Stimulated activated CD4-positive, alpha-beta T cell treated with anti-CD3 and anti-CD28 coated beads, Interleukin-2, amount 100 ng/mL, for 4 hours (primary cell): ENCODE measurements at places on chromosomes 16 and 17.

DNA sequence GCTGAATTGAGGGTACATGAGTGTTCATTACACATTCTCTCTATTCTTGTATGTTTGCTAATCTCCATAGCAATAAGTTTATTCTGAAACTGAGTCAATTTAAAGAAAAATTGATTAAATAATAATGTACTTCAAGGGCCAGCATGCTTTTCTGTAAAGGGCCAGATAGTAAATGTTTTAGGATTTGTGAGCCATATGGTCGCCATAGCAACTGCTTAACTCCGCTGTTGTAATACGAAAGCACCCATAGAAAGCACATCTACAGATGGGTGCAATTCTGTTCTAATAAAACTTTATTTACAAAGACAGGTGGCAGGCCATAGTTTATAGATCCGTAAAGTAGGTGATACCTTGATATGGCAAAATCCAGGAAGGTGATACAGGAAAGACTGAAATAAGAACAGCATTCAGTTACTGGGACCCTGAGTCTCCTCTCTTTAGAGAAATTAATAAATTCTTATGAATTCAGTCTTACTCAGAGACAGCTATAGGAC, 36.6 kb downstream of the GRIN2A start:
- DNase-seq: no peak

- DNase-seq: no peak
Observed at GRCh38 chr17:73138541-73139138, 26.2 kb upstream of the SSTR2 start.

- DNase-seq: no peak
Observed at GRCh38 chr16:28212532-28212873, 738 bp upstream of the XPO6 start.

DNA sequence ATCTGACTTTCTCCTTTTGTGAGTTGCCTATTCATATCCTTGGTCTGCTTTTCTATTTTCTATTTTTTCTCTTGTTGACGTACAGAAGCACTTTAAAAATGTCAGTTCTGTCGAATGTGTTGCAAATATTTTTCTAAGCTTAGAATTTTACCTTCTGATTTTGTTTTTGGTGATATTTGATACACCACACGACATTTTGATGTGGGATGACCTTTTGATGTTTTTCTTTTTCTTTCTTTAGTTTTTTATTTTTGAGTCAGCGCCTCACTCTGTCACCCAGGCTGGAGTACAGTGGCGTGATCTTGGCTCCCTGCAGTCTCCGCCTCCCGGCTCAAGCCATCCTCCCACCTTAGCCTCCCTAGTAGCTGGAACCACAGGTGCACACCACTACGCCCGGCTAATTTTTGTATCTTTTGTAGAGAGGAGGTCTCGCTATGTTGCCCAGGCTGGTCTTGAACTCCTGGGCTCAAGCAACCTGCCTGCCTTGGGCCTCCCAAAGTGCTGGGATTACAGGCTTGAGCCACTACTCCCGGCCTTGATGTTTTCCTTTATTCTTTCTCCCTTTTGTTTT, 39.6 kb downstream of the WSB1 start:
- no peak for DNase-seq

DNA sequence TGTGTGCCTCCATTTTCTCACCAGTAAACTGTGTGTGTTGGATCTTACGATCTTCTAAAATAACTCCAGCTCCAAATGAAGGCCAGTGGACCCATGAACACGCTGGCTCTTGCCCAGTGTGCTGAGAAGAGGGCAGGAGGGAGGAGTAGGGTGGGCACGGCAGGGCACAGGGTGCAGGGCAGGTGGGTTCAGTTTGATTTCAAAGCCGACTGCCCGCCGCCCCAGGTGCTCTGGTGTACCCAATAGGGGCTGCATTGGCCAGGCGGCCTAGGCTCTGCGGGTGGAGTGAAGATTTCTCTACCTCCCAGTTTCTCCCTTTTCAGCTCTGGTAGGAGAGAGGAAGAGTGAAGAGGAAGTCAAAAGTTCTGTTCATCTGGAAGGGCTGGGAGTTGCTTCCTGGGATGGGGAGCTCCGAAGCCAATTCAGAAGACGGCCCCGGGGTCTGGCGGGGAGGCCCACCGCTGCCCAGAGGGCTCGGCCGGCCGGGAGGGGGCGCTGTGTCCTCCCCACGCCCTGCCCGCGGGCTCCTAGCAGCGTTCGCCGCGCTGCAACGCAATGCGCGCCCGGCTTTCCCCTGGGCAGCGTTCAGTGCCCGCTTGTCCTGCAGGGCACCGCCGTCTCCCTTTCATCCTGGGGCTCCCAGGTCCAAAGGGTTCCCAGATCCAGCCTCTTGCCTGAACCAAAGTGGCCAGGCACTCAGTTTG, 1.1 kb upstream of the CRHR1 start:
- DNase-seq: peak; percentile 2

DNA sequence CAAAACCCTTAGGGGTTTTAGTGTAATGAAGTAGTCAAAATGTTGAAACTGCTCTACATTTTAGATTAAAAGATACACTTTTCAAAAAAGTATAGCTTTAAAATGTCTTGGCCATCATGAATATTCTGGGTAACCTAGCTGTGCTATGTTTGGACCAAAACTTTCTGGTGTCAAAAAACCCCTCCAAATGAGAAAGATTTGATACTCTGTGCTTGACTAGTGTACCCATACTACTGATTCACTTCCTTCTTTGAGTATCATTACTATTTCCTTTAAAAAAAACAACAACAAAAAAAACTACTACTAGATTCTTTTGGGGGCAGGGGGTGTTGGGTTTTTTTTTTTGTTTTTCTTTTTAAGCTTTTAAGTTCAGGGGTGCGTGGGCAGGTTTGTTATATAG, 37.3 kb downstream of the PTRH2 start:
- DNase-seq: no peak

DNA sequence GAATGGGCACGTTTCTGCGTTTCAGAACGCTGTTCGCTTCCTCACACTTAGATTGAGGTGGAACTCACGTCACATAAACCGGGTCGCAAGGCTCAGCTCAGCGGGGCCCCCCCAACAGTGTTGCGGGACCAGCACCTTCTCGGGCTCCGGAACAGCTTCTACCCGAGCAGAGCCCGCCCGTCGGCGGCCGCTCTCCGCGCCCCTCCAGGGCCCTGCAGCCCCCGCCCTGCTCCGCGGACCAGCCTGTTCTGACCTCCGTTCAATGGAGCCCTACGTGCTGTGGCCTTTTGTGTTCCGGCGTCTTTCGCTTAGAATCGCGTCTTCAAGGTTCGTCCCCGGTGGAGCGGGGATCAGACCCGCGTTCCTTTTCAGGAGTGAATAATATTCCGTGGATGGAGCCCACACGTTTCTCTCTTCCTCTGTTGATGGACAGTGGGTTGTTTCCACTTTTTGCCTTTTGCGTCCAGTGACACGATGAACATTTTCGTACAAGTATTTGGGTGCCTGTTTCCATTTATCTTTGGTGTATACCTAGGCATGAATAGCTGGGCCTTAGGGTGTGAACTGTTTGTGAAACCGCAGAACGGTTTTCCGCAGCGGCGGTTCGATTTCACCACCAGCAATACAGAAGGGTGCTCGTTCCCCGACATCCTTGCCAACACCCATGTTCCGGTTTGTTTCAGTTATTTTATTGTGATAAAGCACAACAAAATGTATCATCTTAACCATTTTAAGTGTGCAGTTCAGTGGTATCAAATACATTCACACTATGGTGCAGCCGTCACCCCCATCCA, 2.3 kb upstream of the SLC22A31 start:
- DNase-seq: no peak

- no peak for DNase-seq
Observed at GRCh38 chr17:77493238-77493820, 352.6 kb downstream of the SEC14L1 start.

DNA sequence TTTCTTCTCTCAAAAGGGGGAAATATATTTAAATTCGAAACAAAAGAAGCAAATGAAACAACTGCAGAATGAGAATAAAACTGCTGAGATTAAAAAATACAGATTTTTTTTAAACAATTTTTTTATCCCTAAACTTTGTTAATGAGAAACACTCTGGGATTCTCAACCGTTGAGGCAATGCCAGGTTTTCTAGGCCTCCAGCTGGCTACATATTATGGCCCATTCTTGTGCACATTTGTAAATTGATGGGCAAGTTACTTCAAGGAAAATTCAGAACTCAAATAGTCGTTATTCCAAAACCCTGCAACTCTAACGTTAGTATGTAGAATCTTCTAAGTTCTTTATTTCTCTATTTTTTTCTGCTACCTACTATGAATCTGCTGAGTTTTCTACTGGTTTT, 239.3 kb upstream of the WSCD1 start:
- no peak for DNase-seq

GRCh38 chr16:70689970-70690891, 4.4 kb upstream of the MTSS2 start:
- DNase-seq: no peak

DNA sequence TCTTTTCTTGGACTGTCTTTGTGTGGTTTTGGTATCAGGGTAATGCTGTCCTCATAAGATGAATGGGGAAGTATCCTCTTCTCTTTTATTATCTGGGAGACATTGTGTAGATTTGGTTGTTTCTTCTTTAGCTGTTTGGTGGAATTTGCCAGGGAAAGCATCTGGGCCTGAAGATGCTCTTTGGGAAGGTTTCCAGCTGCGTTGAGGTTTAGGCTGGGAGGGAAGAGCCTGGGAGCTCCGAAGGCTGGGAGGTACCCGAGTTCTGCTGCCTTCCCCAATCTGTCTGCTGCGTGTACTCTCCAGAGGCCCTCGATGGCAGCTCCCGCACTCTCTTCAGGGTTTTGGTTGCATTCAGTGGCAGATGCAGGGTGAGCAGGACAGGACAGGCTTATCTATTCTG, 25.6 kb upstream of the CRISPLD2 start:
- no peak for DNase-seq

- DNase-seq: no peak
Observed at GRCh38 chr16:78675312-78675711, 575.9 kb downstream of the WWOX start.

- no peak for DNase-seq
Observed at GRCh38 chr17:69473841-69474831, 59.6 kb downstream of the MAP2K6 start.

DNA sequence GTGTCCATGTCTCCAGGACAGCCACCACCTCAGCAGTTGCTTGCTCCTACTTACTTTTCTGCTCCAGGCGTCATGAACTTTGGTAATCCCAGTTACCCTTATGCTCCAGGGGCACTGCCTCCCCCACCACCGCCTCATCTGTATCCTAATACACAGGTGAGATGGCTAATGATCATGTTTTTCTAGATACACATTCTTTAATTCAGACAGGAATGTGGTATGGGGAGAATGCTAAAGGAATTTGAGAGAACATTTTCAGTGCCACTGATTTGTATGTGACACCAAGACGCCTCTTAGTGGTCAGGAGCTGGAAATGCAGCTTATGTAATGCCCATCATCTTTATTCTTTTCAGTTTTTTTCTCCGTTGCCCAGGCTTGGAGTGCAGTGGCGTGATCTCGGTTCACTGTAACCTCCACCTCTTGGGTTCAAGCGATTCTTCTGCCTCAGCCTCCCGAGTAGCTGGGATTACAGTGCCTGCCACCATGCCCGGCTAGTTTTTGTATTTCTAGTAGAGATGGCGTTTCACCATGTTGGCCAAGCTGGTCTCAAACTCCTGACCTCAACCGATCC, 8.9 kb upstream of the RAPGEFL1 start:
- no peak for DNase-seq

GRCh38 chr17:37117373-37118142, 168.8 kb downstream of the AATF start:
- DNase-seq: no peak

GRCh38 chr16:88477631-88478519, 24.8 kb downstream of the ZFPM1 start:
- DNase-seq: peak; percentile 26

DNA sequence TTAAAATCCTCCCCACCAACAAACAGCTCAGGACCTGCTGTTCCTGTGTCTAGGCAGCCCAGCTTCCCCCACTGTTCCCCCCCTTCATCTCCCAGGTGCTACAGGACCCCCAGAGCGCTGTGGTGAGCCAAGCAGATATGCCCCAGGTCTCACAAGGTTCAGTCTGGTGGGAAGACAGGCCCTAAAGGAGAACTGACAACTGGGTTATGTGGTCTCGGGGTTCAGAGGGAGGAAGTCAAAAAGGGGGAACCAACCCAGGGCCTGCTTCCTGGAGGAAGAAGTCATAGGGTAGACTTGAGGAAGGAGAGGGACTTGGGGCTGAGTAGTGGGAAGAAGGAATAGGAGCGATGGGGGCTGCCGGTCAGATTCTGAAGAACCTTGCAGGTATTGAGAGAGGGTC, 2.6 kb downstream of the RIPOR1 start:
- no peak for DNase-seq

- no peak for DNase-seq
Observed at GRCh38 chr17:70498631-70499030, 329.3 kb downstream of the KCNJ2 start.

DNA sequence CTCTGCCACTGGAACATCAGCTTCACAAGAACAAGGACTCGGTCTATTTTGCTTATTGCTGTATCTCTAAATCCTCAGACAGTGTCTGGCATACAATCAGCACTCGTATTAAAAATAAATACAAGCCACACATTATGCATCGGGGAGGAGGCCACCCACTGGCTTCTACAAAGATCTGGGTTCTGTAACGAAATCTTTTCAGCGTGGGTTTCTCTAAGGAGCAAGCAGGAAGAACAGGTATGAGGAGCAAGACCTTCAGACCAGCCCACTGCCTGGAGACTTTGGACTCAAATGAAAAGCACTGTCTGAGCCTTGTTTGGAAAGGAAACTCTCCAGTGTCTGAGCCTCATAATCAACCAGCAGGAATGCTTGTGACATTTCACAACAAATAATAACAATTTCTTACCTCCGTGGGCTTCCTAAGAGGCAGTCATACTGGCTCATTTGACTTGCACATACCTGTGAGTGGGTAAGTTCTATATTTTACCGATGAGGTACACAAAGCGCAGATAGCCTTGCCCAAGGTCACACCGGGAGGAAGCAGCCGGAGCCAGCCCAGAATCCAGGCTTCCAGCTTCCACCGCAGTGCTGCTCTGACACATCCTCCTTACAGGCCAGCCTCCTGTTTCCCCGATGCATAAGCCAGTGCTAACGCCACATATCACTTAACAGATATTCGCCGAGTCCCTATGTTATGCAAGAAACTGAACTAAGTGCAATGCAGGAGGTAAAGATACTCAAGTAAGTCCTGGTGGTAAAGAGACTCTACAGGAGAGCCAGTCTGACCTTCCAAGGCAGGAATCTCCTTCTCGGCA, 118.6 kb upstream of the TNRC6C start:
- no peak for DNase-seq

GRCh38 chr16:63038397-63039106, 1002.3 kb upstream of the CDH8 start:
- no peak for DNase-seq

- no peak for DNase-seq
Observed at GRCh38 chr17:19677736-19678379, 29.3 kb downstream of the ALDH3A2 start.

DNA sequence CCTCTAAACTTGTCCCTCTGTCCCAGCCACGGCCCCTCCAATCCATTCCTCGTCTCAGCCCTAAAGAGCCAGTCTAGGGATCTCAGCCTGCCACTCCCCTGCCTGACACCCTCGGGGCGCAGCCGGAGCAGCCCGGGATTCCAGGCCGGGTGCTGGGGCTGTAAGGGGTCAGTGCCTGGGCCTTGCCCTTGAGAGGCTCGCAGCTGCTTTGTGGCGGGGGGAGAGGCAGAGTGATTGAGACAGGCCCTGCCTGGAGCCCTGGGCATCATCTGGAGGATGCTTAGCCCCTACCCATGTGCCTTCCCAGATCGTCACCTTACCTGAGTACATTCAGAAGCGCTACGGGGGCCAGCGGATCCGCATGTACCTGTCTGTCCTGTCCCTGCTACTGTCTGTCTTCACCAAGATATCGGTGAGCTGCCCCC, 8.3 kb downstream of the SLC5A10 start:
- DNase-seq: no peak

- DNase-seq: no peak
Observed at GRCh38 chr17:45954914-45955313, 44.1 kb upstream of the STH start.

- DNase-seq: no peak
Observed at GRCh38 chr16:30096862-30097563, 1.0 kb upstream of the YPEL3 start.
